GF-D8 (cell line): ENCODE measurements at places on chromosomes 11 and 22.

DNA sequence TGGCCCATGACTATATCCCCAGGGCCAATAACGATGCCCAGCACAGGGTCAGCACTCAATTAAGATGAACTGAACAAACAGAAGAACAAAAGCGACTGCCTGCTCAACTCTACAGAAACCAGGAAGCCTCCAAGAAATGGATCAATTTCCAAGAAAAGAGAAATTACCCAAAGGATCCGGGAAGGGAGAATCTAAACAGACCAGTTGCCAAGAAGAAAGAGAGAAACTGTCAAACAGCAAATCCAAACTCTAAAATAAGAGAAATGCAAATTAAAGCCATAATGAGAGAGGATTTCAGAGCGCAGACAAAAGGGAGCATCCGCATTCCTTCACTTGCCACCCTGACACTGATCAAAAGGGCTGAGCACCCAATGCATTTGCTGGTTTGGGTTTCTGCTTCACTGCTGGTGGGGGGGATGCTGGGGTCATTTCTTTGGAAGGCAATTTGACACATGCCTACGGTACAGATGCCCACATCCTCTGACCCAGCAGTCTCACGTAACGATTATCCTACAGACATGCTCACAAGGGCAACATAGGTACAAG lies 37.7 kb upstream of the RFPL3 start:
- DNase-seq, result no peak

DNA sequence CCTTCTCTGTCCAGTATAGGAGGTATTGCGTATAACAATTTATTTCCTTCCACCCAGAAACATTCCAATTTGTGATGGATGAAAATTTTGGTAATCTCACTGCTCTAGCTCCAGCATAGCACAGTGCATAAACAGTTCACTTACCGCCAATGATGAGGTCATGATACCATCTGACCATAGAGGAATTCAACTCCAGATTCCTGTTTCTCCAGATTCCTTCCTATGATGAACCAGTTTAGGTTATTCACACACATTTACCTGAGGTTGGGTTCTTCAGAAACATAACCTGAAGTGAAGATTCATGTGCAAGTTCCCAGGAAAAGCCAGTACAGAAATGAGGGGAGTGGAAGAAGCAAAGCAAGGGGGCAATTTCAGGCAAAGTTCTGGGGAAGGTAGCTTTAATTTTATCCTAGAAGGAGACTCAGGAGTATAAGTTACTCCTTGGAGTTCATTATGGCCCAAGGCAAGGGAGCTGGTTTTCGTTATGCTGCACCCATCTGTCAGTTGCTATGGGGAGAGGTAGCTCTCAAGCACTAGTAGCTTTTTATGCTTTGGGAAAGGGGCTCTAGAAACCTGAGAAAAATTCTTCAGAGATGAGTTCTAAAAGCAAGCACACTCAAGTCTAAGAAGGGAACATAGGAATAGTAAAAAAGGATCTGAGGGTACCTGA lies 121.6 kb downstream of the CASP12 start:
- no peak for DNase-seq

DNA sequence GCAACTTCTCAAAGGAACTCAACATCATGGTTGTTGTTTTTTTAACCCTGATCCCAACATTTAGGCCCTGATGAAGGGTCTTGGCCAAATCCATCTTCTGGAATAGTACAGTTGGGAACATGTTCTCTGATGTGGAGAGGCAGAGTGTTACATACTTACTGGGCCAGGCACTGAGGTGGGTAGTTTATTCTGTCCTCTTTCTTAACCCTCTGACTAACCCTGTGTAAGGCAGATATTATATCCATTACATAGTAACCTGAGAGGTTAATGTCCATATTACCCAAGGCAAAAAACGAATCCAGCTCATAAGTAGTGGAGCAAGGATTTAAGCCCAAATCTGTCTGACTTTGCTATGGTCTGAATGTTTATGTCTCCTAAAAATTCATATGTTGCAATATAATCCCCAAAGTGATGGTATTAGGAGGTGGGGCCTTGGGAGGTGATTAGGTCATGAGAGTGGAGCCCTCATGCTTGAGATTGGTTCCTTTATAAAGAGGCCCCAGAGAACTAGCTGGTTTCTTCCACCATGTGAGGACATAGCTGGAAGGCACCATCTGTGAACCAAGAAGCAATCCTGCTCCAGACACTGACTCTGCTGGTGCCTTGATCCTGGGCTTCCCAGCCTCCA lies 16.3 kb downstream of the PPFIBP2 start:
- DNase-seq, result no peak

- no peak for DNase-seq
These were observed 174.1 kb downstream of the CSNK2A3 start for GRCh38 chr11:11178671-11179638.

DNA sequence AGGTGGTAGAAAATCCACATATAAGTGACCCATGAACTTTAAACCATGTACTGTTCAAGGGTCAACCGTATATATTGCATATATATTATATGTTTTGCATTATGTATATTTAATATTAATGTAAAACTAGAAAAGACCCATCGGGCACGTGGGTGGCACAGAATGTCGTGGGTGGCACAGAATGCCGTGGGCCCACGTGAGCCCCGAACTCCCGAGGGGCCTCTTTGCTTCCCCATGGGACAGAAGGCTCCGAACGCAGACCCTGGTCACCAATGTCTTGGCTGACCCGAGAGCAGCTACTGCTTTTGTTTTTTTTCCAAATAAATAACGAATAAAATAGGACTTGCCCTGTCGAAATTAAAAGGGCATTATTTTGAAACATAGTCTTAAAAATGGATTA lies 415.4 kb downstream of the BRD1 start:
- no peak for DNase-seq

DNA sequence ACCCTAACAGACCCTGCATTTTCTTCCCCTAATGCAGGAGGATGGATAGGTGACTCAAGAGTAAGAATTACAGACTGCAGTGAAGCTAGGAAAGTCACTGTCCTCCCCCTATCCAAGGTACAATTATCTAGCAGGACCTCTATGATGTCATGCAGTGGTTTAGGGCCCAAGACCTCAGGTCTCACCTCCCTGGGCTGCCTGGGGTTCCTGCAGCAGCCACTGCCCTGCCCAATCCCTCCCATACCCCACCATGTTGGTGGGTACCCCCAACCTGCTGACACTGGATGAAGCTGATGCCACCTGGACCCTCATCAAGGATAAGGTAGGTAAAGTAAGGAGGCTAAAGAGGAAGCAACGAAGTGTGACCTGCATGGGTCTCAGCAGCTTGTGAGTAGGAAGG lies at the start of gene C11orf42:
C11orf42 (plus strand) TSS at position 192 of the 400 bp plus-strand sequence; CDS start at position 251, 59 bp downstream.
- no peak for DNase-seq

DNA sequence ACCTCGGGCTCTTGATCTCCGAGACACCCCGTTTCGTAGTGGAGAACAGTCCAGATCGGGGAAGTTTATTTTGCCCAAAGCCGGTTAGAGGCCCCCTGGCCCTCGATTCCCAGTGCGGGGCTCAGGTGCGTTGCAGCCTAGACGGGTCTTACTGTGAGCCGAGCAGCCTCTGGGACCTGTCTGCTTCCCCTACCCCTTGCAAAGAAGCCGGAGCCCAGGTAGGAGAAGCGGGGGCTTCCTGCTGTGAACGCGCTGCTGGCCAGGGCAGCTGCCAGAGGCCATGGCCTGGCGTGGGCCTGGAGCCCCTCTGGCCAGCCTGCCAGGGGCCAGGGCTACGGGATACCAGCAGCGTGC lies 621 bp downstream of the TSPO start:
- DNase-seq, result no peak

- peak; percentile 55 for DNase-seq
These were observed 22.1 kb downstream of the LMO2 start for GRCh38 chr11:33869481-33870422.

DNA sequence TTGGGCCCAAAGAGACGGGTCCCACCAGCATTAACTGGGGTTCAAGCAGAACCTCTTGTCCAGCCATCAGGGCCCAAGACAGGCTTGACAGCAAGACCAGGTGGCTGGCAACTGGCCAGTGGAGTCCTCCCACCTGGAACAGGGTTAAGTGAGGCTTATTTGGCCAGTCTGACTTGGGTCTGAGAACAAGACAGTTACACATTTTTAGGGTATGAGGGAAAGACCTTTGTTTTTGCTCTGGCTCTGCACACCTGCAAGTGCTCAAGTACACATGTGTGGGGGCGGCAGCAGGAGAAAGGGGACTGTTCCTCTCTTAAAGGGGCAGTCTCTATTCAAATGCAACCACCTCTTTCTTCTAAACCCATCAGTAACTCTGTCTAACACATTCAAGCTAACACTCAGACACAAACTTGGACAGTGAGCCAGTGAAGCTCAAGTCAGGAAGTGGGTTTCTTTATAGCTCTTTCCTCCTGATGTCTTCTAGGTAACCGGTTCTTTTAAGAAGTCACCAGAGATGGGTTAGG lies 116.2 kb downstream of the ETS1 start:
- DNase-seq, result no peak

- no peak for DNase-seq
These were observed 181.2 kb downstream of the WNT11 start for GRCh38 chr11:76025068-76025467.

- DNase-seq, result no peak
These were observed 40.9 kb downstream of the RNF141 start for GRCh38 chr11:10499874-10500601.

- DNase-seq, result no peak
These were observed 1164.1 kb upstream of the CNTN5 start for GRCh38 chr11:97856666-97857065.

- DNase-seq, result no peak
These were observed 16.0 kb upstream of the TIMP3 start for GRCh38 chr22:32785321-32786026.

DNA sequence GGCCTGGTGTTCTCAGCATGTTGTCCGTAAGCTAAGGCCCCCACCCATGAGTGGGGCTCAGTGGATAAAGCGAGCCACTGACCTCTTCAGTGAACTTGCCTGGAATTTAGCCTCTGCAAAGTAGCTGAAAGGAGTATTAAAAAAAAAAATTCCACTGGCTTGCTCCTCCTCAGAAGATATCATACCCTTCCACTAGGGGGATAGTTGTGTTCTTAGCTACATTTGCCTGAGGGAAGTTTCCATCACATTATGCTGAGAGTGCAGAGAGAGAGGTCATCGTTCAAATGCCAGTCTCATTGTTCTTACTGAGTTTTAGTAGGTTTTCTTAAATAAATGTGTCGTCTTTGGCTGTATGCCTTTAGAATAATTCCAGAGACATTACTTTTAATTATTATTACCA lies 879.7 kb downstream of the JRKL start:
- no peak for DNase-seq

GRCh38 chr11:85096939-85097338 lies 530.2 kb downstream of the DLG2 start:
- no peak for DNase-seq

- no peak for DNase-seq
These were observed 26.3 kb downstream of the OR5T2 start for GRCh38 chr11:56207790-56208189.

DNA sequence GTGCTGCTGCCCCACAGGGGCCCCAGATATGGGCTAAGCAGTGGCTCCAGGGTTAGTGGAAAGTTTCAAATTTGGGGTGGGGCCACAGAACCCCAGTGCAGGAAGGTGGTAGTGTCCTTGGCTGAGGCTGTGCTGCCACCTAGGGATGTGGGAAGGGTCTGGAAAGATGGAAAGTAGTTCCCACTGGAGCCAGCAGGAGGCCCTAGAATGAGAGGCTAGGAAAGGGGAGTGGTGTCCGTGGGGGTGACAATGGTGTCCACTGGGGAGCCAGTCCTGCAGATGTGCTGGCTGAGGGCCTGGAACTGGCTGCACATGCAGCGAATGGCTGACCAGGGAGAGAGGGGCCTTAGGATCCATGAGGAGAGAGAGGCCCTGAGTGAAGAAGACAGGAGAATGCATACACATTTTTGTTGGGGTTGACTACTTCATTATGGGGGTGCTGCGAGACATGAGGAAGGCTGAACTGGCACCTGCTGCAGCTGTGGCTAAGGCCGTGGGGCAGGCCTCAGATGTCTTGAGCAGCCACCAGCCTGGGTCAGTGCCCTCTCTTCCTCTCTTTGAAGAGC lies 21.1 kb downstream of the RFPL3 start:
- DNase-seq, result no peak

GRCh38 chr11:61968758-61969390 lies 1.4 kb upstream of the FTH1 start:
- no peak for DNase-seq

GRCh38 chr11:93348930-93349329 lies 18.4 kb downstream of the DEUP1 start:
- no peak for DNase-seq

DNA sequence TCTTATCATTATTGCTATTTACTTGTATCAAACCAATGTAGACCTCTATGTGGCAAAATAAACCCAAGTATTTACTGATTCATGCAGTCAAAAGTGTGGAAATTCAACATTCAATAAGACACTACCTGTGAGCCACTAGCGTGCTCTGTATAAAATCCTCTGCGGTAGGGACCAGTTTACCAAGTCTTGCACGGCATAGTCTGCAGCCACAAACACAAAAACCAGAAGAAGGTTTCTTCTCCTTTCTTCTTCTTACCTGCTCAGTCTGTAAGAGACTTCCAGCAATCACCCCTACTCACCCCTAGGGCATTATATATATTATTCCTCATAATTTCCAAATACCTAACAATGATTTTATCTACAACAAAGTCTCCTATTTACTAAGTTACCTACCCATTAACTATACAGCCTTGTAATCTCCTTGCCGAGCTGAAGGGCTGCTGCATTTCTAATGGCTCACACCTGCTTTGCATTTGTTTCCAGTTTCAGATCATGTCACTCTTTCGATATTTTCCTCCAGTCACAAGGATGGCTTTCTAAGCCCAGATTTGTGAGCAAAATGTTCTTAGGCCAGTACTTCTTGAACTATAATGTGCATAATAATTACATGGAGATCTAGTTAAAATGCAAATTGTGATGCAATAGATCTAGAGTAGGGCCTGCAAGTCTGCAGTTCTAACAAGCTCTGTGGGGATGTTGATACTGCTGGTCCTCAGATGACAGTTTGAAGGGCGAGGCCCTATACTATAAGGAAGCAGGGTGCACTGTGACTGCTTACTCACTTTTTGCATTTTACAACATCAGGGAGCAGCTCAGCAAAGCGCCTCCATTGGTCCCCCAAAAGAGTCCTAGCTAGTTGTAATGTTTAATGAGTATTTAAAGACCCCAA lies 191.9 kb upstream of the DDI1 start:
- DNase-seq, result no peak

- no peak for DNase-seq
These were observed 25.7 kb upstream of the GAL start for GRCh38 chr11:68658661-68659060.

- no peak for DNase-seq
These were observed 14.3 kb upstream of the ACCSL start for GRCh38 chr11:44033411-44033850.

- no peak for DNase-seq
These were observed 9.6 kb upstream of the C1QTNF6 start for GRCh38 chr22:37197451-37198257.

GRCh38 chr11:88594274-88594950 lies 256.9 kb upstream of the CTSC start:
- no peak for DNase-seq

- no peak for DNase-seq
These were observed 67.9 kb upstream of the WNT7B start for GRCh38 chr22:46044621-46045458.

- DNase-seq, result no peak
These were observed 173.2 kb downstream of the MN1 start for GRCh38 chr22:27628341-27628740.
